Skeletal muscle cell (primary cell): ENCODE measurements at places on chromosomes 6 and 20.

- DNase-seq = no peak
Observed at GRCh38 chr6:36947570-36948351, 6.8 kb upstream of the PI16 start.

DNA sequence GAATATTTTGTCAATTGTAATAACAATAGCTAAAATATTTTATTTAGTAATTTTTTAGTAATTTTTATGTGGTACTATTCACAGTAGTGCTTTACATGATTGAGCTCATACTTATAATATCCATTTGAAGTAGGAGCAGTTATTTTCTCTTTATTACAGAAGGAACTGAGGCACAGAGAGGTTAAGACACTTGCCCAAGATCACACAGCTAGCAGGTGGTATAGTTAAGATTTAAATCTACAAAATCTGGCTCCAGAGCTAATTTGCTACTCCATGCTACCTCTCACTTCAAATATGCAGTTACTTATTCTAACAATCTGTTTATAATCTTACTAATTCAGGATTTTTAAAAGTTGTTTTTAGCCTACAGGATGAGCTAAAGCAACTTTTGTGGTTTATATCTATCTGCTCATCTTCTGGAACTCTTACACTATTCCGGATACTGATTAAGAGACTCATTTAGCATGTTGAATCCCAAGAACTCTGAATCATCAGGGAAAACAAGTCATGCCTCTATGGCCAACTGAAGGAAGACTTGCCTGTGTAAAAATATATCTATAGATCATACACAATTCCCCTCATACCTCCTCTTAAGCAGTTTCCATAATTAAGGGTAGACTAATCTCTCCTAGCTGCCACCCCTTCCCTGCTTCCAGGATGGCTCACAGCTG lies 324.2 kb downstream of the UBE3D start:
- DNase-seq = no peak

GRCh38 chr6:132133736-132134445 lies 182.7 kb upstream of the CCN2 start:
- no peak for DNase-seq

DNA sequence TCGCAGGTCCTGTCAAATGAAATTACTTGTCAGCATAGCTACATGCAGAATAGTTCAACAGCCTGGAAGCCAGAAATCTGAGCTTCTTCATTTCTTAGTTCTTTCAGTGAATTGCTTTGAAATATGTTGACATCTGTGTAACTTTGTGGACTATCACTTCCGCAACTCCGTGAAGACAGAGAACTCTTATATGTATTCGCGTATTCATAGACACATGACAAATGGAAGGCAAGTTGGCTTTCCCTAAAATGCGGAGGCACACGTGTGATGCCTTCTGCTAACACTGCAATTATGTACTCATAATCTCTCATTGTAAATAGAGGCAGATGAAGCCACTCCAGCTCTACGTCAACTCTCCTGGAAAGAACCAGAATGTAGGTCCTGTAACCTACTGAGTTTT lies 701.5 kb downstream of the PRKN start:
- DNase-seq = no peak
